Caki2 (cell line): ENCODE measurements at places on chromosomes 4 and X.
A peak's percentile ranks its signal among the peaks of the same experiment; 100 is the strongest.

- no peak for DNase-seq
These were observed 17.1 kb upstream of the TLR1 start for GRCh38 chr4:38821739-38822138.

DNA sequence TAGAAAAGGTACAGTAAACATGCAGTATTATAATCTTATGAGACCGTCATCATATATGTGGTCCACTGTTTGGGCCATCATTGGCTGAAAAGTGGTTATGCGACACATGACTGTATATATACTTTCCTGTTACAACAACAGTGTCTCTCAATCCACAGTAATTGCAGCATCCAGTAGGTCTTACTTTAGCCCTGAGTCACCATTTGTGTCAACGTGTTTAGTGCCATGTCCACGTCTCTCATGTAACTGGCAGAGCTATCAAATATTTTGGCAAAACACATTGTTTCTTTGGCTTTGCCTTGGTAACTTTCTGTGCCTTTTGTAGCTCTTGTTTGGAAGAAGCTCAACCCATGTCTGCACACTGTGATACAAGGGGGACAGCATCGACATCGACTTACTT is 73.8 kb downstream of the CD38 start:
- no peak for DNase-seq

DNA sequence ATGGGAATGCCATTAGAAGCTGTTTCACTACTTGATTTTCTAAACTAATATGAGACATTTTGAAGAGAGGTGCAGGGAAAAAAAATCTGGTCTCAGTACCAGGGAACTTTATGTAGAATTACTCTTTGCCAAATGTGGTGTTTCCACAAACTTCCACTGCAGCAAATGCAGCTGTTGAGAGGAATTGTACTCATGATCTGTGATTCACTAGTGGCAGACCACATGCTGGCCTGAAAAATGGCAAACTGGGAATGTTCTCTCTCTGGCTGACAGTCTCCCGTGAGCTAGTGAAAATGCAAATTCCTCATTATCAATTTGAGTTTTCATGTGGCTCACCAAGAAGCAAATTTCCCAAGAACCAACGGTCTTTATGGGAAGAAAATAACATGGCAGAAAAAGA is 37.8 kb upstream of the GPR101 start:
- DNase-seq, result no peak

DNA sequence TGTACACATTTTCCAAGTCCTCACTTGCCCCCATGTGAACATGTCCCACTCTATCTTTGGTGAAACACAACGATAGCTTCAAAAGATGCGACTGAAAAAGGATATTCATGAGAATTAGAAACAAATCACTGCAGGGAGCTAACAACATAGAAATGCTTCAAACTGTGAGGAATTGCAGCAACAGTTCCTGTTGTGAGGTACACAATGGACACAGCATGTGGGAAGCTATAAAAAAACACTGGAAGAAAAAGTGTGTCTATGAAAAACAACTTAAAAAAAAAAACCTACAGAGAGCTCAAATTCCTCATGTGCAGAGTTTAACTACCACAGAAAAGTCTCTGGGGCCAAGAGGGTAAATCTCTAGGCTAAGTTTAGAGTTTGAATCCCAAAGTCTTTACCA is 51.6 kb upstream of the BLTP1 start:
- DNase-seq, result no peak

GRCh38 chr4:165556383-165556782 is 177.6 kb downstream of the CPE start:
- no peak for DNase-seq

- DNase-seq, result no peak
These were observed 831.6 kb upstream of the NDST4 start for GRCh38 chr4:115945026-115945425.

GRCh38 chr4:186015212-186015817 is 53.6 kb upstream of the TLR3 start:
- DNase-seq, result no peak

DNA sequence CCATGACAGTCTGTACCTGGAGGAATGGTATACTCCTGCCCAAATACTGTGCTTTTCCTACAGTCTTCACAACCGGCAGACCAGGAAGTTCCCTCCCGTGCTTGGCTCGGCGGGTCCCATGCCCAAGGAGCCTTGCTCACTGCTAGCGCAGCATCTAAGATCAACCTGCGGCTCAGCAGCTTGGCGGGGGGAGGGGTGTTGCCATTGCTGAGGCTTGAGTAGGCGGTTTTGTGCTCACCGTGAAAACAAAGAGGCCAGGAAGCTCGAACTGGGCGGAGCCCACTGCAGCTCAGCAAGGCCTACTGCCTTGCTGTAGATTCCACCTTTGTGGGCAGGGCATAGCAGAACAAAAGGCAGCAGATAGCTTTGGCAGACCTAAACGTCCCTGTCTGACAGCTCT is 152.7 kb downstream of the TEX11 start:
- DNase-seq, result no peak

DNA sequence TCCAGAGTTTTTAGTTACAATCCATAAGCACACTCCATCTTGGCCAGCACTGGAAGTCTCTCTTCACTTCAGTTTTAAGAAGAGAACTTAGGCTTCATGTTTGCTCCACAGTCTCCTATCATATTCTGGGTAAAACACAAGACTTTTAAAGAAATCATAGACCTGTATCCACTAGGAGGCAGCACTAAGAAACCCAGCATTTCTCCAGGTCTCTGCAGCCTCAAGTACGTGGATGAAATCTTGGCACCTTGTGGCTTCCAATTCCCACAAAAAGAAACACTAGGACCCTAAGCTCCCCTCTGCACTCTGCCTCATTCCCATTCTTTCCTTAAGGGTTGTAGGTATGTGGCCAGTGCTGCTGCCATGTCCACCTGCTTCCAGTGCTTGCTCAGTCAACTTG is 367.3 kb upstream of the CASK start:
- DNase-seq, result peak; percentile 3

GRCh38 chrX:153968754-153969124 is 2.9 kb downstream of the HCFC1 start:
- DNase-seq, result no peak

DNA sequence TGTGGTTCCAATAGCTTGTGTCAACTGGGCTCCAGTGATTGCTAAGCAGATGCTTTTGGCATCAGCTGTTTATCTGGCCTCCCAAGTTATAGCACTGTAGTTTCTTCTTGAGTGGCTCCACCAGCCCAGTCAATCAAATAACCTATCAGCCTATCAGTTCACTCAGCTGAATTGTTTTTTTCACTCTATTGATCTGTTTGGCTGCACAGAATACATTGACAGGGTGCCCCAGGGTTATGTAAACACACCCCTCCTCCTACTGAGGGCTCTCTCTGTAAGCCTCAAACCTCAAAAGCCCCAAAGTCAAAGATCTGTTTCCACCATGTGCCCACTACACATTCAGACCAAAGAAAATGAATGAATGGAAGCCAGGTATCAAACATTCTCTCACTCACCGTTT is 214.0 kb downstream of the HS6ST2 start:
- no peak for DNase-seq

DNA sequence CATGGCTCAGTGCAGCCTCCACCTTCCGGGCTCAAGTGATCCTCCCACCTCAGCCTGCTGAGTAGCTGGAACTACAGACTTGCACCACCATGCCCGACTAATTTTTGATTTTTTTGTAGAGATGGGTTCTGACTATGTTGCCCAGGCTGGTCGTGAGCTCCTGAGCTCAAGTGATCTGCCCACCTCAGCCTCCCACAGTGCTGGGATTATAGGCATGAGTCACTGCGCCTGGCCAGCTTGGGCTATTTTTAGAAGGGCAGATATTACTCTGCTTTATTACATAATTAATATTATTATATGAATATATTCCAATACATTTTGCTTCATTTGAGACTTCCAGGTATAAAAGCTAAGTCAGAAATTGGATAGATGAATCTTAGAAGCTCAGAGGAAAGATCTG is 143.7 kb upstream of the ANK2 start:
- no peak for DNase-seq

DNA sequence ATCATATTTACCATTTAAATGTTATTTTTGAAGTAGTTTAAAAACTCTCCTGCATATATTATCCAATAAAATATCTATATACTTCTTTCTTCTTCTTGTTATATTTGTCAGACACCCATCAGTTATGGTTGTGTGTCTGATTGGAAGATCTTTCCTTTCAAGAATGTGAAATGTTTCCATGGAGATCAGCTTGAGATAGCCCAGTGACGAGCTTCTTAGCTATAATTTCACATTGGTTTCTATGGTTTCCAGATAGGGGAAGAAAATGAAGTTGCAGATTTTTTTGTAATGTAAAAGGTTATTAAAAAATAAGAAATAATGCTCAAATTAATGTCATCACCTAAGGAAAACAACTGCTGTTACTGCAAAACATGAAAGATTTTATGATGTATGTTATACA is 189.0 kb downstream of the COX7B2 start:
- no peak for DNase-seq

GRCh38 chr4:83009529-83009928 is 1.1 kb downstream of the LIN54 start:
- no peak for DNase-seq

- DNase-seq, result no peak
These were observed 560.3 kb upstream of the SMIM31 start for GRCh38 chr4:164193676-164194075.

DNA sequence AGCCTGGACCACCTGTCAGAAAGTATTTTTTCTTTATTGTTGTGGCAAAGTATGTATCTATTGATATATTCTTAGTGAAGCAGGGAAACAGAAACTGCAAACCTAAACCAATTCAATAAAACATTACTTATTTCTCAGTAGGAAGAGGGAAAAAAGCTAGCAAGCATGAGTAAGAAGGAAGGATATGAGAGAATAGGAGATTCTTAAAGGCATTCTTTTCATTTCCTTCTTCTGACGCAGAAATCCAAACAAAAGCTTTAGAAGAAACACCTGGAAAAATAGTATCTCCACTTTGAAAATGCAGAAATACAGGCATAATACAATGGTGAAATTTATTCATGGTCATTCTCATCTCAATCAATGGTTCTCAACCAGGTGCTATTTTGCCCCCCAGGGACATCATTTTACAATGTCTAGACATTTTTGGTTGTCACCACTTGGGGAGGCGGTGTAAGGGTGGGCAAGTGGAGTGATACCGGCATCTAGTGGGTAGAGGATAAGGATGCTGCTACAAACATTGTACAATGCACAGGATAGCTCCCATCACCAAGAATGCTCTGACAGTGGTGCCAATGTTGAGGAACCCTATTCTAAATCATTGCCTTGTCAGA is 21.7 kb upstream of the ATXN3L start:
- no peak for DNase-seq

GRCh38 chrX:34879886-34880285 is 62.7 kb upstream of the FAM47B start:
- DNase-seq, result no peak

DNA sequence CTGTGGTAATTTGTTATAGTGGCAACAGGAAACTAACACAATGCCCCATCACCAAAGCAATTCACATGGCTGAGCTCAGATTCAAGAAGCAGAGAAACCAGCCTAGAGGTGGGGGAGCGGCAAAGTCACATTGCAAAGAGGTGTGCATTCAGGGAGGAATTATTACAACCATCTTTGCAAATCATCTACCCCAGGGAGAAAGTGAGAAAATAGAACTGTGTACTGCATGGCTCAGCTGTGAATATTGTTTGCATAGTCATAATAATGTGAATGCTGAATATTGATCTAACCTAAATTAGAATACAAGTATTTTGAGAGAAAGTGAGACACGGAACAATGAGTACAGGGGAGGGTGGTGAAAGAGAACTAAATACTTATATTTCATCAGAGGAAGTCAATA is 387.9 kb downstream of the BCOR start:
- DNase-seq, result no peak

- DNase-seq, result no peak
These were observed 94.2 kb downstream of the MFAP3L start for GRCh38 chr4:169931964-169932363.

DNA sequence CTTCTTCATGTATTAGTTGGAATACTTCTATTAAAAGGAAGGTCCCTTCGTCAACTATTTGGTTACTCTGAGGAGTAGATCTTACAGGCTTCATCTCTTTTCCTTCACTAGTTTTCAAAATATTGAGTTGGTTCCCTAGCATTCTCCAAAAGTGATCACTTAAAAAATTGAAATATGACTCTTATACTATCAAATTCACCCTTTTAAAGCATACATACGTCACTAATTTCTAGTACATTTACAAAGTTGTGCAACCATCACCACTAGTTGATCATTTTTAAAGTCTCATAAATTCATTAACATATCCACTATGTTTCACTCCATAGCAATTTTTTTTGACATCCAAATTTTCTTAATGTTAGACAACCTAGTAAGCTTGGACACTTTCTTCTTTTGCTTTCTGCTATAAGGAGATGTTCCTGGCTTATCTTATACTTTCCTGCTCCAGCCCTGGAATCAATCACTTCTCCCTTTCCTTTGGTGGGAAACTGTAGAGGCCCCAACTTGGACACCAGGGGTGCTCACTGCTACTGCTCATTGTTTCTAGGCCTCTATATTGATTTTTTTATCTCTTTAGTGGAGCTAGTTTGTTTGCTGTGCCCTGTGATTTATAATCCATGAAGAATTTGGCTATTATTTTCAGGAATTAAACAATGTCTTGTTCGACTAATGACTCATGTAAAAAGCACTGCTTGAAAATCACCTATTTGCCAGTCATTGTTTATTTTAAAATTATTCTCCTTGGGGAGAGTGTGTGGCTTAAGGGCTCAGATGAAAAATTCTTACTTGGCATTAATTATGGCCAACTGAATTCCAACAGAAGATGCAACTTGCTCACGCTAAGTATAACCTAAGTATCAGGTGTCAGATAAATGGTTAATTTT is 4.0 kb upstream of the ZFX start:
- DNase-seq, result peak; percentile 83

- no peak for DNase-seq
These were observed 9.4 kb upstream of the CT47C1 start for GRCh38 chrX:119063428-119063827.

DNA sequence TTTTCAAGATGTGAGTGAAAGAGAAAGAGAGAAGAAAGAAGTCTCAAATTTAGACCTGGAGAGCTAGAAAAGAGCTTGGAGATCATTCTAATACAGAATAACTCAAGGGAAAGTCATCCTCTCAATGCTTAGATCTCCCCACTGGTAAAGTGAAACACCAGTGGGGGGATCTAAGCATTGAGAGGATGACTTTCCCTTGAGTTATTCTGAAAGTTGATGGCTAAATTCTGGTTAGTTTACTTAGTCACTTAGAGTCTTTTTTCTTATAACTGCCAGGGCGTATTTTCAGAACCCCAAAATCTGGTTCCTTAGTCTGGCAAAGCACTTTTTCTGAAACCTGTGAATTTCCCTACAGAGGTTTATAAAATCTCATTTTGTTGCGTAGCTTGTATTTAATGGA is 198.6 kb downstream of the ARHGAP24 start:
- no peak for DNase-seq

GRCh38 chr4:187903106-187903505 is 92.5 kb upstream of the ZFP42 start:
- no peak for DNase-seq

- DNase-seq, result no peak
These were observed 1.0 kb downstream of the CYSLTR1 start for GRCh38 chrX:78326401-78326800.

GRCh38 chr4:11218692-11219091 is 210.0 kb downstream of the HS3ST1 start:
- DNase-seq, result no peak

GRCh38 chr4:52657618-52658501 is 1.2 kb downstream of the USP46 start:
- DNase-seq, result no peak

GRCh38 chr4:39609454-39609931 is 29.2 kb downstream of the SMIM14 start:
- peak; percentile 69 for DNase-seq

- no peak for DNase-seq
These were observed 1.7 kb downstream of the CLCN4 start for GRCh38 chrX:10158279-10159144.

- no peak for DNase-seq
These were observed 54.6 kb upstream of the PARM1 start for GRCh38 chr4:74878323-74878722.
